ENCODE measurements at places on chromosomes 11 and 22. TPM values are rescaled to one million over a fixed set of nuclear protein-coding genes. Genes with fewer than 3 reads are reported as not detected.

Gene DERL3
- total RNA-seq: 0.43 TPM

Gene SEPTIN3
- total RNA-seq: 1.2 TPM

Gene CHADL
- total RNA-seq: not detected

Gene UCP3
- total RNA-seq: 1.4 TPM

Gene PRSS23
- 543 TPM for total RNA-seq

Gene ZNF280B
- total RNA-seq: 1.6 TPM

Gene OOSP4B
- total RNA-seq: not detected

Gene VSIG2
- 0.08 TPM for total RNA-seq

Gene TEX54
- not detected for total RNA-seq

Gene OR56A1
- total RNA-seq: not detected

Measured in A549 treated with DMSO at 1 μM for 4 hours (cell line).